Hematopoietic multipotent progenitor cell treated with erythropoietin and hydrocortisone succinate and interleukin-3 and kit ligand, for 4 days (in vitro differentiated cells): ENCODE measurements at places on chromosomes 2 and 18.

GRCh38 chr18:31773774-31774476, 13.2 kb upstream of the SLC25A52 start:
- DNase-seq, result no peak

DNA sequence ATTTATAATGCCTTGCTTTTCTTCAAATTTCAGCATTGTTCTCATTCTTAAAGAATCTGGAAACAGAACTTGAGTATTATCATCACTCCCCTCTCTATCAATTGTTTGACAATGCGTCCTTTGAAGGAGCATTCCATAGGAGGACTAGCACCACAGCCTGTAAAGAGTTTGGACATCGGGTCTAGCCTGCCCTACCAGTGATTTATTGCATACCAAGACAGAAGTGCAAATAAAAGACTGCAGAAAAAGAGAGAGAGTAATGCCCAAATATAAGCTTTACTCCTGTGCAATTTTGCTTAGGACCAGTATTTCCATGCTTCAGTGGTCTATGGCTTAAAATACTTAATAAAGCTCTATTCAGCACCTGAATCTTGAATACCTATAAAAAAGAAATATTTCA, 55.4 kb upstream of the MAP2 start:
- no peak for DNase-seq

GRCh38 chr2:207936380-207936779, 88.9 kb downstream of the PLEKHM3 start:
- DNase-seq, result no peak

DNA sequence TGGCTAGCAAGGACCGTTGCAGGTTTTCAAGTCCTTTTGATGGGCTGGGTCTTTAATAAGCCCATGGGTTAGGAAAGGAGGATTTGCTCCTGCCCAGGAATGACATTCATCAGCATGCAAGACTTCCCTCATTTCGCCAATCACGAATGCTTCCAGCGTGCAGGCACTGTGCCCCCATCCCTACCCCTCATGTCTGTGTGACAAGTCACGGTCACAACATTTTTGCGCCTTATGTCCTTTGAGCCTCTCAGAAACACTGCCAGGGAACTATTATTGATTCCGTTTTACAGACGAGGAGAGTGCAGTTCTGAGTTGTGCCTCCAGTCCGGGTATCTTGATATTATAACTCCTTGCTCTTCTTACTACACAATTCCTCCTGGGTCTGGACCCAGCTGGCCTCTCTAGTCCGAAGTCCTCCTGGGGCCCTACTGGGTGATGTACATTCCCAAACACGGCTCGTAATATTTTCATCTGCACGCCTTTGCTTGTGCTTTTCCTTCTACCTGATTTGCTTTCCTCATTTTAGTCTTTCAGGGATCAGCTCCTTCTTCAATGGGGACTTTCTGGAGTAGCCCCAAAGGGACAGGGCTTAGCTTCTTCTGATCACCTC, 101.8 kb upstream of the MYCN start:
- DNase-seq, result no peak

- no peak for DNase-seq
Measured at GRCh38 chr2:166314022-166314759, 61.6 kb downstream of the SCN9A start.

DNA sequence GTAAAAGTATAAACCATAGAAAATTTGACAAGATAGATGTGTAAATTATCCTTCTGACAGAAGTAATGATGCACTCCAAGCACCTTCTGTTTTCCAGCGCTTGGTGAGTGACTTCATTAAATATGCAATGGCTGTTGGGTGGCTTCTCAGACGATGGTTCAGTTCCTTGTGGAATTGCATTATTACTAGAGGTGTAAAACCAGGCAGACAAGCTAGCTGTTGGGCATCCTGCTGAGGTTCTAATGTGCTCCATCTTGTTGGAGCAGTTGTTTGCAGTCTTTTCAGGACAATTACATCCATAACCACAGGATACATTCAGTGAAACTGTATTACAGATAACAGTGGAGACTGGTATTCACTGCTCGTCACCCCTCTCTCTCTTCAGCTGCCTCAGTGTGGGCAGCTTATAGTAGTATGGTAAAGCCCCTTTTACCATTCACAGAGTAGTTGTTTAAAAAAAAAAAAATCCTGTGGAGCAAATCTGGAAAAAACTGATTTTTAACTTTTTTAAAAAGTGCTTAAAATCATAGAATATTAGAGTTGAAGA, 143.5 kb downstream of the AGPS start:
- DNase-seq, result no peak

- DNase-seq, result no peak
Measured at GRCh38 chr2:15970701-15971100, 30.4 kb downstream of the MYCN start.

- no peak for DNase-seq
Measured at GRCh38 chr2:4628998-4629501, 925.7 kb downstream of the DCDC2C start.

GRCh38 chr2:64807417-64807816, 153.7 kb upstream of the SERTAD2 start:
- no peak for DNase-seq

GRCh38 chr2:234394450-234394849, 102.4 kb downstream of the ARL4C start:
- no peak for DNase-seq

DNA sequence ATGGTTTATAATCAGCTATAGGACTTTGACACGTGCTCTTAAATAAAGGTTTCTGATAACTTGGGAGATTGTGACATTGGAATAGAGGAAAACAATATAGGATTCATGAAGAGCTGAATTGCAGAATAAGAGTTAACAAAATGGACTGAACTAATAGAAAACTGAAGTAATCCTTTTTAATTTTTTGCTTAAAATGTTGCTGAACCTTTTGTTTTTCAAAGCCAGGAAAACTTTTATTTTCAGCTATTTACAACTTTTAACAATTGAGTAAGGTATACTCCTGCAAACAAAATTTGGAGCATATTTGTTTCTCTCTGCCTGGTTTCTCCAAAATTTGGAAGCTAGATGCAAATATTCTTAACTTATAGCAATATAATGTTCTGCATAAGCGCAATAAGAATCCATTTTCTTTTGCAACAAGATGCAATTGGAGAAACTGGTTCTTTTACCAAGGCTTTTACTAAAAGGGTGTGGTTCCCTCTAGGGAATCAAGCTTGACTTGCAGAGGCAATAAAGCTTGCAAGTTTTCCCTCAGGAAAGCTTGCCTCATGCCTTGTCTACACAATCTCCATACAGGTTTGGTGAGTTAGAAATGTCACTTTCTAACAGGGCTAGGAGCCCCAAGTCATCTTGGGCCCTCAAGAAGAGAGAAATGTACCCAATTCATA, 10.3 kb upstream of the PDK1 start:
- no peak for DNase-seq

- no peak for DNase-seq
Measured at GRCh38 chr18:78642296-78642951, 337.2 kb upstream of the SALL3 start.
